CD8-positive, alpha-beta memory T cell (primary cell): ENCODE measurements at places on chromosomes 2 and 18.

GRCh38 chr2:199465390-199465789 lies 7.7 kb upstream of the SATB2 start:
- DNase-seq = no peak
- no peak overlapping the region for H3K4me3 ChIP-seq
- no peaks in the 10 kb centered on the region for H3K36me3 ChIP-seq
- no peak overlapping the region for H3K27ac ChIP-seq
- peaks cover 92% of the 10 kb centered on the region for H3K27me3 ChIP-seq
- H3K4me1 ChIP-seq = peaks cover 22% of the 10 kb centered on the region

DNA sequence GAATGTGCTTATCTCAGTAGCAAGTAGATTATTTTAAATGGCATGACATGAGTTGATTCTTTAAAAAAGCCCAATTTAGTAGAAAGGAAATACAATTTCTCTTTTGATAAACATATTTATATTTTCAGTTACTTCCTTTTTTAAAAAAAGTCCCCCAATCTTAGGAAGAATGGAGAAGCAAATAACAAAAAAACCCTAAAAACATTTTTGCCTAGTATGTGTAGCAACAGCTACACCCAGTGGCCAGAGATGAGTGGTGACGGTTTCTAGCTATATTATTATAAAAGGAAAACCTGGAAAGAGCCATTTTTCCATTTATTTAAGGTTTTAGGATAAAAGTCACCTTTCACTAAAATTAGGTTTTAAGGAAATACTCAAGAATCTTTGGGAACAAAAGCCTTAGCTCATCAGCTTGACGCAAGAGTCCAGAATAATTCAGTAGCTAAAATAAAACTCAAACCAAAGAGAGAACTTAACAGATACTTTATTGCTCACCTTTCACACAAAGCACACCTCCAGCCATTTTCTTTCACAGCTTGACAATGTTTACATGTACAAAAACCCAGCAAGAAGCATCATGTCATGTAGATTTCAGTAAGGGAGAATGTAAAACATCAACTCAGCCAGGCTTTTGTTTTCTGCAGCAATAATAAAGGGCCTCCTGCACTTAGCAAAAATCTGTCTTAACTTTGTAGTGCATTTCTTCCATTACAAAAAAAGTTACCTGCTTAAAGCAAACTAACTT lies 15.7 kb downstream of the FAM98A start:
- no peak for DNase-seq
- H3K27me3 ChIP-seq = no peaks in the 10 kb centered on the region
- peaks cover 12% of the 10 kb centered on the region for H3K36me3 ChIP-seq
- H3K27ac ChIP-seq = no peak overlapping the region
- no peak overlapping the region for H3K4me3 ChIP-seq

DNA sequence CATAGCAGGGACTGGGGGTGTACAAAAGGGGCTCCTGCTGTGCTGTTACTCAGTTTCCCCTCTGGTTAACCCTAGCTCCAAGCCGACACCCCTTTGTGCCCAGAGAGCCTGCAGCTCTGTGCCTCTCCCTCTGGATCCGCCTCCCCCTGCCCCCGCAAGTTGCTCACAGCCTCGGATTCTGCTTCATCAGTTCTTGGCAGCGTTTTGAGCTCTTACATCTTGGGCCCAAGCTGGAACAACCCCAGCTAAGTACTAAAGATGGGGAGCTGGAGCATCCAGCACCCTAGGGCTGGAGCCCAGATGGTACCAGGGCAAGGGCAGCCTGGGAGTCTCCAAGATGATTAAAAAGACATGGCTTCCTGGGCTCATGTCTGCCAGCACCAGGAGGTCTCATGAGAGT lies 40.7 kb downstream of the POMC start:
- H3K27me3 ChIP-seq = peaks cover 15% of the 10 kb centered on the region
- no peaks in the 10 kb centered on the region for H3K36me3 ChIP-seq
- no peaks in the 10 kb centered on the region for H3K4me1 ChIP-seq
- DNase-seq = no peak
- no peak overlapping the region for H3K4me3 ChIP-seq
- no peak overlapping the region for H3K27ac ChIP-seq

DNA sequence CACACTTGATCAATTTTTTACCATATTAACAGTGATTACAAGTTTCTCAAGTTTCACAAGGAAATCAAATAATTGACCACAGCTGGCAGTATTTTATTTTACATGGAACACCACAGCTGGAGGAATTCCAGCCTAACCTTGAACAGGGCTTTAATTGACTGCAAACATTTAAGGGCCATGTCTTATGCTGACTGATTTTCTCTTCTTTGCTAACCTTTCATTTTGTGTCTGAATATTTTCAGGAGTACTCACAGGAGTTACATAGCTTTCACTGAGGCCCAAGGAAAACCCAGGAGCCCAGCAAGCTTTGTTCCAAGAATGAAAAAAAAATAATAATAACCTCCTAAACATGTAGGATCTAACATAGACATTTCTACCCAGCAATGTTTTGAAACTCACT lies 49.6 kb downstream of the FRZB start:
- no peaks in the 10 kb centered on the region for H3K36me3 ChIP-seq
- H3K27me3 ChIP-seq = no peaks in the 10 kb centered on the region
- no peak for DNase-seq
- H3K4me3 ChIP-seq = no peak overlapping the region

- no peaks in the 10 kb centered on the region for H3K4me1 ChIP-seq
- H3K4me3 ChIP-seq = no peak overlapping the region
- no peak for DNase-seq
- H3K36me3 ChIP-seq = no peaks in the 10 kb centered on the region
- no peaks in the 10 kb centered on the region for H3K27me3 ChIP-seq
These were observed 208.1 kb downstream of the NEDD4L start for GRCh38 chr18:58252166-58252565.

GRCh38 chr18:53944721-53945120 lies 279.7 kb downstream of the MBD2 start:
- no peak overlapping the region for H3K27ac ChIP-seq
- DNase-seq = no peak
- H3K36me3 ChIP-seq = no peaks in the 10 kb centered on the region

DNA sequence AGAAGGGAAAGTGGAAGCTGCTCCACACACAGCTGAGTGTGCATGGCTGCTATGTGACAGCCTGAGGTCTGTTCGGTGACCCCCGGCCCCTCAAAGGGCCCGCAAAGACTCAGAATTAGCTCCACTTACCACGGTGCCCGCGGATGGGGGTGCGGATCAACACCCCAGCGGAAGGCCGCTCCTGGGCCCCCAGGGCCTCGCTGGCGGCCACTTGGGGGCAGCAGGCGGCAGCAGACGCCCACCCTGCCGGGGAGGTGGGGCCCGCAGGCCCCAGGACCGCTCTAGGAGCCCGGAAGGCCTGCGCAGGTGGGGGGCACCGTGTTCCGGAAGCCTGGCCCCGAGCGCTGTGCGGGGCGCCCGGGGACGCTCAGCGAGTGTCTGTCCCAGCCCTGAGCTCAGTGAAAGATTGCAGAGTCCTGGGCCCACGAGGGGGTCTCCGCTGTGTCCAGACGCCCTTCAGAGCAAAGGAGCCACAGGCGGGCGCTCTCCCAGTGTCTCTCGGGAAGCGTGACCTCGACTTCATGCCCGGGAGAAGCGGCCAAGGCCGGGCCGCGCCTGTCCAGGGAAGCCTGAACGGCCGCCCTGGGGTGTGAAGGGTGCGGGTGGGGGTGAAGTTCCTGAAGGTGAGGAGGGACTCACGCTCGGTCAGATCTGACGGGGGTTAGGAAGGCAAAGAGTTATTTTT lies 118.7 kb downstream of the VAPA start:
- no peaks in the 10 kb centered on the region for H3K36me3 ChIP-seq
- H3K27me3 ChIP-seq = no peaks in the 10 kb centered on the region
- DNase-seq = no peak
- no peaks in the 10 kb centered on the region for H3K4me1 ChIP-seq
- H3K27ac ChIP-seq = no peak overlapping the region

DNA sequence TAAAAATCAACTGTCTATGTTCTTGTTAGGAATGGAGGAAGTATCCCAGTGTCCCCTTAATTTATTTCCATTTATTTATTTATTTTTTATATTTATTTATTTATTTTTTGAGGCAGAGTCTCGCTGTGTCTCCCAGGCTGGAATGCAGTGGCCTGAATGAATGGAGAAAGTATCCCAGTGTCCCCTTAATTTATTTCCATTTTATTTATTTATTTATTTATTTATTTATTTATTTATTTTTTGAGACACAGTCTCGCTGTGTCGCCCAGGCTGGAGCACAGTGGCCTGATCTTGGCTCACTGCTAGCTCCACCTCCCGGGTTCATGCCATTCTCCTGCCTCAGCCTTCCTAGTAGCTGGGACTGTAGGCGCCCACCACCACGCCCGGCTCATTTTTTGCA lies 34.1 kb downstream of the MIB1 start:
- H3K4me1 ChIP-seq = no peaks in the 10 kb centered on the region
- no peak overlapping the region for H3K27ac ChIP-seq
- H3K27me3 ChIP-seq = no peaks in the 10 kb centered on the region
- no peak for DNase-seq
- no peak overlapping the region for H3K4me3 ChIP-seq

- no peaks in the 10 kb centered on the region for H3K4me1 ChIP-seq
- H3K36me3 ChIP-seq = no peaks in the 10 kb centered on the region
- no peak for DNase-seq
- H3K4me3 ChIP-seq = no peak overlapping the region
- H3K27ac ChIP-seq = no peak overlapping the region
These were observed 19.6 kb upstream of the KIF3C start for GRCh38 chr2:26001743-26002351.

GRCh38 chr18:8375249-8375648 lies 234.0 kb upstream of the RAB12 start:
- DNase-seq = no peak
- H3K36me3 ChIP-seq = no peaks in the 10 kb centered on the region
- no peaks in the 10 kb centered on the region for H3K4me1 ChIP-seq
- no peak overlapping the region for H3K27ac ChIP-seq
- H3K4me3 ChIP-seq = no peak overlapping the region
- no peaks in the 10 kb centered on the region for H3K27me3 ChIP-seq

DNA sequence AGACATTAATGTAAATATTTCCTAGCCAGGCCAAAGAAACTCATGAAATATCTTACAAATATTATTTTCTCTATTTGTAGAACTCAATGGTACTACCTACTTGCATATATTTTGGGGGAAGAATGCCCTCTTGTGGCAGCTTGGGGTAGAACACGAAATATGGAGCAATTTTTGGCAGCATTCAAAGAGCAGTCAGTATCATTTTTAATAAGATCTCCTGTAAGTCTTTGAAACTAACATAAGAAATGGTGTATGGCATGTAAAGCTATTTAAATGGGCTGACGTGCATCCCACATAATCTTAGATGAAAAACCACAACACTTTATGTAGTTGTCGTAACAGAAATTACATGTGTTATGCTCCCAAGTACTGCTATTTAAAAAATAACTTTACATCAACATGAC lies 62.3 kb upstream of the CCDC195 start:
- H3K4me1 ChIP-seq = no peaks in the 10 kb centered on the region
- H3K27ac ChIP-seq = no peak overlapping the region
- H3K27me3 ChIP-seq = no peaks in the 10 kb centered on the region
- peaks cover 25% of the 10 kb centered on the region for H3K36me3 ChIP-seq
